ENCODE measurements at places on chromosomes 3 and 15.

DNA sequence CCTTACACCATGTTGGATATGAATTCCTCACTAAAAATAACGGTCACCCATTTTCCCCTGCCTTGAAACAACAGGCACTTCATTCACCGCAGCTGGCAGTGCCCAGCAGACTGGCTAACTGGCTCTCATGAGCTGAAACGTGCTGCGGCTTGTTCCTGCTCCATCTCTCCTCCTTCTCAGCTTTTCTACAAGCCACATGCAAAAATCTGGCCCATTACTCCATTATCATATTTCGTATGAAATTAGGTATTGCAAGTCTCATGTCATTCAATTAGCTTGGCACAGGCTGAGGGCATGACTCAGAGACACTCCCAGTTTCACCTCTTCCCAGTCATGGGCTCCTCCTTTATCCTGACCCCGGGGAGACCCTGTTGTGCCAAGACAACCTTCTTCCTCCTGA is 60.0 kb downstream of the MAGEF1 start:
- DNase-seq = no peak

DNA sequence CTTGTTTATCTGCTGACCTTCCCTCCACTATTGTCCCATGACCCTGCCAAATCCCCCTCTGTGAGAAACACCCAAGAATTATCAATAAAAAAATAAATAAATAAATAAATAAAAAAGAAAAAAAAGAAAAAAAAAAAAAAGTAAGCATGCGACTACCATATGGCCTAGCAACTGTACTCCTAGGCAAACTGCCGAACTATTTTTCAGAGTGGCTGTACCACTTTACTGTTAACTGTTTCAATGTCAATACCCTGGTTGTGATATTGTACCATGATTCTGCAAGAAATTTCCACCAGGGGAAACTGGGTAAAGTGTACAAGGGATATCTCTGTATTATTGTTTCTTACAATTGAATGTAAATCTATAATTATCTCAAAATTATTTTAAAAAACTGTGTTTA is 41.3 kb upstream of the MAP4 start:
- no peak for DNase-seq

- DNase-seq = no peak
Observed at GRCh38 chr3:178750639-178751300, 214.5 kb downstream of the KCNMB2 start.

GRCh38 chr15:55907797-55908196 is 85.6 kb downstream of the NEDD4 start:
- DNase-seq = no peak

- no peak for DNase-seq
Observed at GRCh38 chr3:175255698-175256097, 396.6 kb downstream of the NAALADL2 start.
